Ovary (tissue), 10 donors: ENCODE measurements at places on chromosomes 16 and 17. TPM values are rescaled to one million over a fixed set of nuclear protein-coding genes. Genes with fewer than 3 reads are reported as not detected.

- H3K4me1 ChIP-seq, result peaks cover 1% of the 10 kb centered on the region
- no peaks in the 10 kb centered on the region for H3K27me3 ChIP-seq
- H3K36me3 ChIP-seq, result no peaks in the 10 kb centered on the region
- H3K27ac ChIP-seq, result no peak overlapping the region
- DNase-seq, result no peak
These were observed 156.8 kb upstream of the TNRC6C start for GRCh38 chr17:77801545-77802332.

The TXNL4B gene
- 14.3 TPM for total RNA-seq

GRCh38 chr17:43905985-43906852 lies 1.1 kb downstream of the MPP2 start:
- no peak overlapping the region for H3K27ac ChIP-seq
- DNase-seq, result peak; percentile 82
- peaks cover 10% of the 10 kb centered on the region for H3K4me1 ChIP-seq
- no peaks in the 10 kb centered on the region for H3K36me3 ChIP-seq
- no peaks in the 10 kb centered on the region for H3K27me3 ChIP-seq
- H3K4me3 ChIP-seq, result peak overlapping the region; percentile 57

- no peaks in the 10 kb centered on the region for H3K4me1 ChIP-seq
- DNase-seq, result no peak
- H3K27me3 ChIP-seq, result no peaks in the 10 kb centered on the region
- H3K27ac ChIP-seq, result no peak overlapping the region
- H3K4me3 ChIP-seq, result no peak overlapping the region
- no peaks in the 10 kb centered on the region for H3K36me3 ChIP-seq
These were observed 27.6 kb upstream of the ST6GALNAC2 start for GRCh38 chr17:76612977-76613851.

- DNase-seq, result no peak
- no peaks in the 10 kb centered on the region for H3K27me3 ChIP-seq
- H3K4me3 ChIP-seq, result no peak overlapping the region
These were observed 2.5 kb downstream of the SLC12A4 start for GRCh38 chr16:67965668-67966548.

DNA sequence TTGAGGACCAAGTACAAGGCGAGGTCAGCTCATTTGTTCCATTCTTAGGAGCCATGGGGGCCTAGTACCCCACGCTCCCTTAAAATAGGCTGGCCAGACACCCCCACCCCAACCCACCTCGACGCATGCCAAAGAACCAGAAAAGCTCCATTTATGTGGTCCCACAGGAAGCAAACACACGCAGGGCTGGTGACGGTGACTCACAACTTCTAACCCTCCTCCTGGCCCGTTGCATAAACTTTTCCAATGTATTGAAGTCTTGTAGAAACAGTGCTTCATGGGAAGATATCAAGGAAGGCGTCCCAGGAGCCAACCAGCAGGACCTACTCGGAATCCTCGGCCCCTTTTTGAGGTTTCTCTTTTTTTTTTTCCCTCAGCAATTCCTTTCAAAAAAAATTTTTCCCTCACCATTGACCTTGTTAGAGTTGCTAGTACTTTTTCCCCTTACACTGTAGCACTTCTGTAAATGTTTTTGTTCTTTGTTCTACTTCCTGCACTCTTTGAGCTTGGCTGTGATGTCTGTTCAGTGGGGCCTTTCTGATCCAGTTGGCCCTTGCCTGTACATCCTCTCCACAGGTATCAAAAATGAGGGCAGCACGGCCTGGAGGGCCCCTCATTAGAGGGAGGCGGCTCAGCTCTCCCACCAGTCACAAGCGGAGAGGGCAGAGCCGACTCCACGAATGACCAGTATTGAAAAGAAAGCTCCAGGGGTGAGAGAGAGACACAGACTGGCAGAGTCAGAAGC lies 208.3 kb downstream of the RGS9 start:
- no peaks in the 10 kb centered on the region for H3K27me3 ChIP-seq
- no peak overlapping the region for H3K27ac ChIP-seq
- no peaks in the 10 kb centered on the region for H3K4me1 ChIP-seq
- no peak for DNase-seq
- no peaks in the 10 kb centered on the region for H3K36me3 ChIP-seq

- no peaks in the 10 kb centered on the region for H3K4me1 ChIP-seq
- no peak for DNase-seq
- H3K36me3 ChIP-seq, result no peaks in the 10 kb centered on the region
- no peak overlapping the region for H3K27ac ChIP-seq
- H3K4me3 ChIP-seq, result no peak overlapping the region
- no peaks in the 10 kb centered on the region for H3K27me3 ChIP-seq
These were observed 31.4 kb upstream of the CACNG5 start for GRCh38 chr17:66803474-66803951.

GRCh38 chr16:4166821-4167220 lies 50.6 kb upstream of the ADCY9 start:
- no peak for DNase-seq
- H3K4me1 ChIP-seq, result no peaks in the 10 kb centered on the region
- no peak overlapping the region for H3K27ac ChIP-seq
- H3K36me3 ChIP-seq, result no peaks in the 10 kb centered on the region

GRCh38 chr16:84751241-84751640 lies 51.4 kb downstream of the USP10 start:
- H3K4me1 ChIP-seq, result peaks cover 25% of the 10 kb centered on the region
- no peak for DNase-seq

DNA sequence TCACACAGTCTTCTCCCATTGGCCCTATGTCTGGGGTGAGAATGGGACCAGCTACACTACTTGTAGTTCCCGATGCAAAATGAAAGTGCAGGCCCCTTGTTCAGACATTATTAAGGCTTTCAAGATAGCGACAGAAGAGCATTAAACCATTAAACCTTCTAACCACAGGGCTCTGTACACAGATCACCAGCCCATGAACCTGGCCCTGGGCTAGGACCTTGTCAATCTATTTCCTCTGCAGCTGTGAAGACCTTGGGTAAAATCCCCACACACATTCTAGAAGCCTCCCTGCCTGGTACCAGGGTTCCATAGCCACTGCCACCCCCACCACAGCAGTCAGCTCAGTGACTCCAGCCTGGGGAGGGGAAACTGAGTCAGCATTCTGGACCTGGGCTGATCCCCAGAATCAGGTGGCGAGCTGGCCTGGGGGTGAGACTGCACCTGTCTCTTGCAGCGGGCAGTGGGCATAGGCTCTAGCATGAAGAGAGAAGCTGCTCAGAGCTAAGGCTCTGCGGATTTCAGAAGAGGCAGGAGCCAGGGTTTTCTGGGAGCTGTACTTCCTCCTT lies 119.7 kb upstream of the LHX1 start:
- no peak for DNase-seq
- no peaks in the 10 kb centered on the region for H3K4me1 ChIP-seq
- no peak overlapping the region for H3K4me3 ChIP-seq
- H3K27ac ChIP-seq, result no peak overlapping the region
- H3K27me3 ChIP-seq, result no peaks in the 10 kb centered on the region

DNA sequence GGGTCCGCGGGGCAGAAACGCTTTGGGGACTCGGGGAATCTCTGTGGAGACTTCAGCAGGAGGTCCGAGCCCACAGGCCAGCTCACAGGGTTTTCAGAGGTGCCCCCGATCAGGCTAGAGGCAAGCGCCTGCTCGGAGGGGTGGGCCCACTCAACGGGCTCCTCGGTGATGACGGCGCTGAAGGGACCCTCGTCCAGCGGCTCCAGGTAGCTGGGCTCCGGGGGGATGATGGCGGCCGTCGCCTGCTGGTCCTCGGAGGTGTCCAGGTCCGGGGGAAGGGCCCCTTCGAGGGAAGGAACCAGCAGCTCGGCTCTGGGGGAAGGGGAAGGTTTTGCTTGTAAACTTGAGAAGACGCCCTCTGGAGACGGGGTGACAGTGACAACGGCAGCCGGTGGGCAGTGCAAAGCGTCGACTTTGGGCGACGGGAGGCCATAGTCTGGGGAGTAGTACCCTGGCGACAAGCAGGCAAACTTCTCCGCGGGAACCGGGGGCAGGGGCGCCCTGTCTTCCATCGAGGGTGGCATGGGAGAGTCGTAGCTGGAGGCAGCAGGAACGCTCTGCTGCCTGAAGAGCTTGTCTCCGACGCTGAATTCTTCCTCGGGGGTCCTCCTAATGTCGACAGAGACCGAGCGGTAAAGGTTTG lies 63.2 kb downstream of the ZNF778 start:
- no peak for DNase-seq
- H3K27ac ChIP-seq, result no peak overlapping the region
- no peaks in the 10 kb centered on the region for H3K36me3 ChIP-seq
- H3K4me1 ChIP-seq, result peaks cover 10% of the 10 kb centered on the region
- H3K27me3 ChIP-seq, result no peaks in the 10 kb centered on the region

DNA sequence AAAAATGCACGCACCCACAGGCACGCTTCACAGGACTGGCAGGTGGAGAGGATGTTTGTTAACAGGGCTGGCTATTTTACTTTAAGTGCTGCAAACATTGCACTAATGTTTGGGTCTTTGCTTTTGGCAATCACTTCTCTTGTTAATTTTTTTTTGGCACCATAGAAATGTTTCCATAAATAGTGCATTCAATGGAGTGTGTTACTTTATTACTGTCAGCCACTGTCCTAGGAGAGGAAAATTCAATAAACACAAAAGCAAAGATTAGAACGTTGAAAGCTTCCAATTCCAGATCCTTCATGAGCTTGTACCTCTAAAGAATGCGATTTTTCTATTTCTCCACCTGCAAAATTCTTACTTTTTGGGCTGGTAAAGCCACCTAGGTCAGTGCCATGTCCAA lies 743.5 kb downstream of the WWOX start:
- no peaks in the 10 kb centered on the region for H3K36me3 ChIP-seq
- no peak overlapping the region for H3K27ac ChIP-seq
- peaks cover 8% of the 10 kb centered on the region for H3K4me1 ChIP-seq
- H3K27me3 ChIP-seq, result no peaks in the 10 kb centered on the region

- H3K27me3 ChIP-seq, result no peaks in the 10 kb centered on the region
- H3K4me1 ChIP-seq, result peaks cover 4% of the 10 kb centered on the region
- no peak overlapping the region for H3K4me3 ChIP-seq
- DNase-seq, result no peak
- no peaks in the 10 kb centered on the region for H3K36me3 ChIP-seq
These were observed 19.2 kb downstream of the FMNL1 start for GRCh38 chr17:45240905-45241327.

DNA sequence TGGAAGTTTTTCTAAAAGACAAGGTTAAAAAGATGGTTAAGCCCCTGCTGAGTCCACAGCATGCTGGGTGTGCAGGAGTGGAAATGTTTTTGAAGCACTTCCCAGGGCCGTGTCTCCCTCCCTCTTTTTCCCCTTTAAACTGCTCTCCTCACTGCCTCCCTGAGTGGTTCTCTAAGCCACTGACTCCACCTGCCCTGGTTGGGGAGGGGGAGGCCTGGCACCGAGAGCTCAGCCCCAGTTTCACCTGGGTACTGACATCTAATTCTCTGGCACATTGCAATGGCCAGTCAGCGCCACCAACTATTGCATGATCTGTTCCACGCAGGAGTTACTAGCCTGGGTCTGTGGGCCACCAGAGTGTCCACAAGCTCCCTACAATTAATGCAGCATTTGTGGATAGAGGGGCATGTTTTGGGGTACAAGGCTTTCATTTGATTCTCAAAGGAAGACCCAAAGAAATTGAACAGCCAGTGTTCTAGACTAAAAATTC lies 22.7 kb downstream of the MPP3 start:
- H3K4me3 ChIP-seq, result no peak overlapping the region
- no peaks in the 10 kb centered on the region for H3K27me3 ChIP-seq
- no peak for DNase-seq
- no peaks in the 10 kb centered on the region for H3K4me1 ChIP-seq
- H3K27ac ChIP-seq, result no peak overlapping the region
- no peaks in the 10 kb centered on the region for H3K36me3 ChIP-seq

The SULT1A2 gene
- total RNA-seq, result 1.1 TPM

GRCh38 chr16:49594153-49594552 lies 220.5 kb downstream of the C16orf78 start:
- H3K27ac ChIP-seq, result peak overlapping the region; percentile 72
- H3K36me3 ChIP-seq, result no peaks in the 10 kb centered on the region
- H3K4me1 ChIP-seq, result peaks cover 8% of the 10 kb centered on the region
- no peaks in the 10 kb centered on the region for H3K27me3 ChIP-seq
- DNase-seq, result no peak

- no peaks in the 10 kb centered on the region for H3K27me3 ChIP-seq
- no peaks in the 10 kb centered on the region for H3K36me3 ChIP-seq
- no peaks in the 10 kb centered on the region for H3K4me1 ChIP-seq
- DNase-seq, result no peak
- no peak overlapping the region for H3K4me3 ChIP-seq
These were observed 6.6 kb upstream of the ATP6V0C start for GRCh38 chr16:2507052-2507659.

DNA sequence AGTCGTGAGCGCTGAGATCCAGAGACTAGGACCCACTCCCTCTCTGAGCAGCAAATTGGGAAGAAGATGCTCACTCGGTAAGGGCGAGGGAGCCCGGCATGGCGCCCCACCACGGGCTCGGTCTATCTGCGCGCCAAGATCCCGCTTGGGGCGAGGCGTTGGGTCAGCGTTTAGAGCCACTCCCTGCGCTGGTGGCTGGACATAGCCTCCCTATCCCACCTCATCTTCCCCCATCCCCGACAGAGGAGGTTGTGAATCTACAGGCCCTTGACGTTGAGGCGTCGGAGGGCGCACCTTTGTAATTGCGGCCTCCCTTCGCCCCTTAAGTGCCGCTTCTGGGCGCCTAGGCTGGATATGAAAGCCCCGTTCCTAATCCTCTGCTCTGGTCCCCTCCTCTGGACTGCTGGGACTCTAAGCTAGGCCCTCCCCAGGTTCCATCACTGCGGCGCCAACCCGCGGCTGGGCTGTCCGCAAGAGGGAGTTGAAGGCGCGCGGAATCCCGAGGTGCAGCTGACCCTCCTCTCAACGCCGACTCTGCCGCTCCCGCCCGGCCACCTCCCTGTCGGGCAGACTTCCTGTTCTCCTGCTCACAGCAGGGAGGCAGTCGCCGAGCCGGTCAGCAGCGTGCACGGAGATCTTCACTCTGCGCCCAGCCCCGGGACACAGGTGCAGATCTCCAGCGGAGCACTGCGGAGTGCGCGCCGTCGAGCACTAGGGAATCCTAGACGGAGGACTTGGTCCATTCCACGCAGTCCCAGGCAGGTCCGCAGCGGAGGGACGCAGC lies 16.1 kb upstream of the HOXB9 start:
- no peaks in the 10 kb centered on the region for H3K36me3 ChIP-seq
- H3K27ac ChIP-seq, result no peak overlapping the region
- no peak for DNase-seq
- no peaks in the 10 kb centered on the region for H3K27me3 ChIP-seq
- H3K4me3 ChIP-seq, result no peak overlapping the region

The SAMD14 gene
- 0.88 TPM for total RNA-seq
